Smooth muscle cell of the brain vasculature (primary cell): ENCODE measurements at places on chromosomes 13 and 19.

GRCh38 chr13:92896842-92897241 is 329.8 kb upstream of the GPC6 start:
- DNase-seq: no peak

- peak; percentile 28 for DNase-seq
Observed at GRCh38 chr19:50537769-50538230, 24.1 kb upstream of the ASPDH start.

- DNase-seq: no peak
Observed at GRCh38 chr13:112894673-112895481, 74.1 kb upstream of the MCF2L start.

DNA sequence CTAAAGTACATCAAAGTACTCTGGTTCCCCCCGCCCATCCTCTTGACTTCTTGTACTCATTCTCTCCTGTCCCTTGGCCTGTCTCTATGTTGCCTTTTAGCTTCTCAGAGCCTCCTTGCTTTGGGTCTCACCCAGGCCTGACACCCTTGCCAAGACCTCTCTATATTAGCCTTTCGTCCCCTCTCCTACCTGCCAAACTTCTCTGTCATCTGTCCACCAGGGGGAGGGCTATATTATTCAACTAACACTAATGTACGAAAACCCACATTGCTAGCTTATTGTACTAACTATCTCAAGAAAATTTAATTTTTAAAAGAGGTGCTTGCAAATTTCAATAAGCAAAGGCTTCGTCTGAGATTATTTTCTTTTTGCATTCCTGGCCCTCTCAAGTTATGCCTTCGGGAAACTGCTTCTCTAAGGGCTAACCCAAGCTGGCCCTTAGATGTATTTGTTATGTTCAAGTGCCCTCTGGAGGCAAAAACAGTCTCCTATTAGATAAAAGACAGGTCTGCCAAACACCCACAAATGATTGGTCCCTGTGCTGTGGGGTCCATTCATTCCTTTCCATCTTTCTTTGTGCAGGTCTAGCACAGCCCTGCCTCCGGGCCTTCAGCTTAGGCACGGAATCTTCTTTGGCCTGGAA is 6.3 kb upstream of the MRPS31 start:
- no peak for DNase-seq

DNA sequence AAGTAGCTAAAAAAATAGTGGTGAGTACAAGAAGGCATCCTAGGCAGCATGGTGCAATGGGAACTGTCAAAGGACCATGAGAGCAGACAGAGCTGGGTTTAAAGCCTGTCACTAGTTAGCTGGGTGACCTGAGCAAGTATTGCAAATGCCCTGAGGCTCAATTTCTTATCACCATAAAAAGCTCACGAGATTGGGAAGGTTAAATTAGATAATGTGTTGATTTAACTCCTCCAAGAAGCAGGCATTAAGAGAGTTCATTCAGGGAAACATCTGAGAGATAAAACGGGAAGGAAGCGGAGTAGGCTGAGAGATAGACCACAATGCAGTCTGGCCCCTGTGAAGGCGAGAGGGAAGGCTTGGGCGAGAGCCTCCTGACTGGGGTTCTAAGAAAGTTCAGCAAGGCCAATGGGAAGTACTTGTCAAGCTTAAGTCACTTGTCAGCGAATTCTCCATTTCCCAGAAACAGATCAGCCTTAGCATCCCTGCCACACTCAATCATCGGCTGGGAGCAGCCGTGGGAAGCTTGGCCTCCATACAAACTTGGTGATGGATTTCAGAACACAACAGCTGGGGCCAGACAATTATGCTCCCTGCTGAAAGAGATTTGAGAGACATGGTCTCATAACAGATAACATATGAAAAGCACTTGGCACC is 105.5 kb downstream of the POU4F1 start:
- DNase-seq: no peak

- DNase-seq: no peak
Observed at GRCh38 chr19:14502334-14503092, 6.6 kb upstream of the GIPC1 start.
